ENCODE measurements at places on chromosomes 7 and 10.

DNA sequence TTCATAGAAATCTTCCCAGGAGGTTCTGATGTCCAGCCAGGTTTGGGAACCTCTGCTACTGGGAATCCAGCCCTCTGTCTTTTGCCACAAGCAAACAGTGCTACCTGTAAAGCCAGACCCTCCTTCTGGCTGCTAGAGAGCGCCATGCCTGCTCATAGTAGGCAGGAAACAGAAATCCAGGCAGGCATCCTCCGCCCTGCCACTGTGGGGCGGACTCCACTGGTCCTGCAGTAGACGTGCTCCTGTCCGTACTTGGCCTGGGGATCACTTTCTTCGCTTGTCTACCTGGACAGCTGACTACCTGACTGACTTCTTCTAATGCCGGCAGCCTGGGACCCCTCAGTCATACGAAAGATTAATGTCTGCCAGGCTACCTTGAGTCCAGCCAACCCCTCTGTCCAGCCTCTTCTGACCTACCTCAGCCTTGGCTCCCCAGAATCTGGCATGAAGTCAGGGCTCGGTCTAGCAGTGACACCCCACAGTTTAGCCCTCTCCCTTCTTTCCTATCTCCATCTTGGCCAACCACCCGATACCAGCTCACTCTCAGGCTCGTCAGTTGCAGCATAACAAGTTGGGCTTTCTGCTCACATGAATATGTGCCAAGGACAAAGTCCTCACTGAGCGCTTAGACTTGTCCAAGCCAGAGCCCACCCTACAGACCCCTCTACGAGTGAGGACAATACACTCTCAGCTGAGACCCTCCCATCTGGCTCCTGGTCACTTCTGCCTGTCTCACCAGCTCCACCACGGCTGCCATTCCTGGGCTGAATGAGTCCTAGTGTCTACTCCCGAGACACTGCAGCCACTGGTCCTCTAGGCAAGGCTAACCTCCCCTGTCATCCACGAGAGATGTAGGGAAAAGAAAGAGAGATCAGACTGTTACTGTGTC is 43.9 kb upstream of the OPALIN start:
- DNase-seq = no peak

DNA sequence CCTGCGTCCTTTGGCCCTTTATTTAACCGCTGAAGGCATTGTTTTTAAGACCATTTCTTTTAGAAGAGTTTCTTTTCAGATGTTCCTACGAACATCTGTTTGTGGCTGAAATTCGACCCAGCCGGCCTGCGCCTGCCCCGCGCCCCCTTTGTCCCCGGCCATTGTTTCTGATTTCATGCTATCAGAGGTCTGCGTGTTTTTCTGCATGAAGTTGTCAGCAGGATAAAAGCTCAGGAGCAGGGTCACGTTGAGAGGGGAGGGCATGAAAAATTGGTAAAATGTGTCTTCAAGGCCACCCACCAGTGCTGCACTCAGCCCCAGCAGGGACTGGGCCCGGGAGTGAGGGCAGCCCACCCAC is 43.1 kb downstream of the NKX6-2 start:
- no peak for DNase-seq

DNA sequence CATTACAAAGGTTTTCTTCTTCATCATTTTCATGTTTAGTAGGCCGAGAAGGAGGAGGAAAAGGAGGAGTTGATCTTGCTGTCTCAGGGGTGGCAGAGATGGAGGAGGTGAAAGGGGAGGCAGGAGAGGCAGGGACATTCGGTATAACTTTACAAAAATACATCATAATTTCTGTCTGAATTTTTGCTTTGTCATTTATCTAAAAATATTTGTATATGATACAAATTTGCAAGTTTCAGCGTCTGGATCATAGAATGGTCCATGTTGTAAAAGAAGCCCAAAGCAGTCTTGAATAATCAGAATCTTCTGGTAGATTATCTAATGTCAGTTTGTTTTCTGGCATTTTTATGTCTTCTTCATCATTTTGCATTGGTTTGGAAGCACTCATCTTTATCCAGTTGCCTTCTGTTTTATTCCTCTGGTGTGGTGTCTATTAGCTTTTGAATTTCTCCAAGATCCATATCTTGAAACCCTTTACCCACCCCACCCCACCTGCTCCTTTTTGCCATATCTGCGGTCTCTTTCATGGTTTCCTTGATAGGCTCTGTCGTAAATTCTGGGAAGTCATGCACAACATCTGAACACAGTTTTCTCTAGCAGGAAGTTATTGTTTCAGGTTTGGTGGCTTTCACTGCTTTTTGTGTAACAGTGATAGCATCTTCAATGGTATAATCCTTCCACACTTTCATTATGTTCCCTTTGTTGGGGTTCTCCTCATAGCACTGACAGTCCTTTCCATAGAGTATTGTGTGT is 95.0 kb downstream of the ST7 start:
- no peak for DNase-seq

DNA sequence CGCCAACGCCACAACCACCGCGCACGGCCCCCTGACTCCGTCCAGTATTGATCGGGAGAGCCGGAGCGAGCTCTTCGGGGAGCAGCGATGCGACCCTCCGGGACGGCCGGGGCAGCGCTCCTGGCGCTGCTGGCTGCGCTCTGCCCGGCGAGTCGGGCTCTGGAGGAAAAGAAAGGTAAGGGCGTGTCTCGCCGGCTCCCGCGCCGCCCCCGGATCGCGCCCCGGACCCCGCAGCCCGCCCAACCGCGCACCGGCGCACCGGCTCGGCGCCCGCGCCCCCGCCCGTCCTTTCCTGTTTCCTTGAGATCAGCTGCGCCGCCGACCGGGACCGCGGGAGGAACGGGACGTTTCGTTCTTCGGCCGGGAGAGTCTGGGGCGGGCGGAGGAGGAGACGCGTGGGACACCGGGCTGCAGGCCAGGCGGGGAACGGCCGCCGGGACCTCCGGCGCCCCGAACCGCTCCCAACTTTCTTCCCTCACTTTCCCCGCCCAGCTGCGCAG is 424 bp downstream of the EGFR start:
- DNase-seq = no peak

- DNase-seq = peak; percentile 7
Observed at GRCh38 chr7:37920305-37920848, at the start of gene EPDR1. EPDR1 (plus strand) TSS chr7:37920640; CDS start chr7:37920940, 300 bp downstream.

DNA sequence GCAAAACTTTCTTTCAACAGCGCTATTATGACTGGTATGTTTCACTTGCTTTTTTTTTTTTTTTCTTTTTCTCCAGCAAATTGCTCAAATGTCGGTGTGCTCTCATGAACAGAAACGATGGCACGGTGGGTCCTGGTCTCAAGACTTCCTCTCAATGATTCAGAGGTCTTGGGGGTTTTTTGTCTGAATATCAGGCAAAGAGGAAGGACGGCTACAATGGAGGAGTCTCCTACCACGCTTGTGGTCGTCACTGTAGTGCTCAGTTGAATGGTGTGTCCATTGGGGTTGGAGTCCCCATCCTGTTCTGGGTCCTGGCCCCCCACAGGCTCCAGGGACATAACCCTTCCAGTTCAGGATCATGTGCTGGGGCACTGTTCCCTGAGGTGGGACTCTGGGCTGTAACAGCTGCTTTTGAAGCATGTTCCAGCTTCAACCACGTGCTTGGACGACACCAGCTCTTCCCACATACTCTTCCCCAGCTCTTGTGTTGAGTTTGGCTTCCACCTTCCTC is 266.7 kb upstream of the KLF6 start:
- DNase-seq = no peak

DNA sequence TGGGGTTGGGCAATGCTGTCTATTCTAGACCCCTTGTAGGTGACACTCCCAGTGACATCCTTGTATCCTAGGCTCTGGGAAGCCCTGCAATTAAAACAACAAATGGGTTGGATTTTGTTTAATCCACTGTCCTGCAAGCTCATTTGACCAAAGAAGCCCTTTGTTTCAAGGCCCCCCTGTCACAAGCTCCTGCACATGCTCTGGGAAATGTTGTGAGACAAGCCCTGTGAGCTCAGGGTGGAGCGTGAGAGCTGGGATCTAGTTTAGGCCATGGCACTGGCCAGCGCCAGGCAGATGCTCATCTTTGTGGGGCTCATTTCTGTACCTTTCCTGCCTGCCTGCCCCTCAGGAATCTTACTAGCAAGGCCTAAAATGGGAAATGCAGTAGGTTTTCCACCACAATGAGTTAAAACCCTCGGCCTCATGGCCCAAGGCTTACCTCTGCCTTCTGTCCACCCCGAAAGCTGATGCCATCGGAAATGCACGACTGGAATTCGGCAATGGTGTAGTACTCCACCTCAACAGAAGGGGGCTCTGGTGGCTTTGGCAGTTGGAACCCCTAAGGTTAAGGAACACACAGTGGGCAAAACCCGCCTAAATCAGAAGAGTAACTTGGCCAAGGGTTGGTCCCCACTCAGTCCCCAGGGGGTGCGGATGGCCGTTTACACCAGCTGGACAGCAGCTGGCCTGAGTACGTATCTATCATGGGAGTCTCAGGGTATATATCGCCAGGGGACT is 112.0 kb downstream of the NEURL1 start:
- peak; percentile 8 for DNase-seq

GRCh38 chr10:49094646-49095045 is 20.7 kb downstream of the VSTM4 start:
- DNase-seq = no peak

GRCh38 chr10:78377356-78377755 is 343.7 kb downstream of the RPS24 start:
- no peak for DNase-seq

GRCh38 chr7:158865462-158865922 is 9.1 kb downstream of the DYNC2I1 start:
- DNase-seq = no peak

DNA sequence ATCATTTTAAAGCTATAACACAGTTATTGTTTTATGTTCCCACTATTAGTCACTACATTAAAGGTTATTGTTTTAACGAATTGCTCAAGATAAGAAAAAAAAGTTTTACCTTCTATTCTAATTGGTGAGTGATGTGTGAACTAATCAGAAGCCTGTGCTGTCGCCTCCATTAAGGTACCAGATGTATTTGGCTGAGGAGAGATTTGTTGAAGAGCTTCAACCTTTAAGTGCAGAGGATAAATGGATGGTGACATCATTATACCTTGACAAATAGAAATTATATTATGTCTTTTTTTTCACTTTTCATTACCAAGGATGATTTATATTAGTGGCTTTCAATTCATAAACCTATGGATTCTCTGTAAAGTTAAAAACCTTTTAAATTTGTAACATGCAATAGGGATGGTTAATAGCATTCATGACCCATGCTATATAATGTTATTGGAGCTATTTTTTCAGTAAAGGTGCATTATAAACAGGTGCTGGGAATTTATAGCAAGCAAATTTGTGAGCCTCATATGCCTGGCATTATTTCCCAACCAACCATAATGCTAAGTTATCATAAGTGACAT is 97.0 kb upstream of the NPVF start:
- DNase-seq = no peak

GRCh38 chr10:29649561-29650551 is 15.1 kb upstream of the SVIL start:
- DNase-seq = no peak

DNA sequence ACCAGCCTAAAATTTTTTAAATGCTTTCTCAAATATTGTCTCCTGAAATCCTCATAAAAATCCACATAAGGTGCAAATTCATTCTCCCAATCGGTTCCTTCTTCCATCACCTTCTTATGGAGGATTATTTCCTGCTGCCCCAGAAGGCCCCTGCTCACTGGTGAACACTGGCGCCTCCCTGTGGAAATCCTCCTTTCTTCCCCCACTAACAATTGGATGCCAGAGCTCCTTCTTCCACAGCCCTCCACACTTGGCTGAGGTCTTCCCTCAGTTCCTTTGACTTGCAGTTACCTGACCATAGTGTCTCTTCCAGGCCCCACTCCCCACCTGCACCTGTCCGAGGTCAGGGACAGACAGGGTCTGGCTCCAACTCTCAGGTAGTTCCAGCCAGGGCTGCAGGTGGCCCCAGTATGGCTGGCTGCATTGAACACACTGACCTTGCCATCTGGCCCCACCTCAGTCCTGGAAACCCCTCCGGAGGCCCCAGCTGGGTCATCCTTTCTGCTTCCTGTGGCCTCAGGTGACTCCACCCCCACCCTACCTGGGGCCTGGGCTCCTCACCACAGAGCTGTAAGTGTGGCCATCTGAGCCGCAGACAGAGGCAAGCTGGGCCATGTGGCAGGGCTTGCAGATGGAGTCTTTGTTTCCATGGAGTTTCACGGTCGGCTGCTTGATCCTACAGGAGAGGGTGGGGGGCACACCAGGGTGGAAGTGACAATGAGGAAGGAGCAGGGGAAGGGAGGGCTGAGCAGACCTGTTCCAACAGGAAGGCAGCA is 18.4 kb downstream of the SPOCK2 start:
- no peak for DNase-seq

- DNase-seq = no peak
Observed at GRCh38 chr10:30026578-30026977, 32.8 kb downstream of the JCAD start.

- DNase-seq = peak; percentile 49
Observed at GRCh38 chr7:98168181-98168903, 42.9 kb upstream of the BHLHA15 start.

DNA sequence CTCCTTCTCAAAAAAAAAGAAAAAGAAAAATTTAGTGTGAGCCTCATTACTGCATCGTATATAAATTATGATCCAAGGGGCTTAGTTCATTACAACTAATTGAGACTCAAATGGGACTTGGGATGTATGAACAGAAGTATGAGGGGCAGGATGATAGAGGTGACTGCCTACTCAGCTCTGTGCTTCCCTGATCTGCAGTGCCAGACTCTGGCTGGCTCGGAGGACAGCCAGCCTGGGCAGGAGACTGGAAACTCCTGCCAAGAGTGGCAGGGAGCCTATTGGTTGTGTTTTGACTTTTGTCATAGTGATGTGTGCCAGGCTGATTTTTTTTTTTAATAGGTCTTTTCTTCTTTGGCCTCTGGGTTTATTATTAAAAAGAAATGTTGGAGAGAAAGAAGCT is 73.8 kb upstream of the GTF2IRD1 start:
- no peak for DNase-seq

- DNase-seq = no peak
Observed at GRCh38 chr7:20364571-20365196, 34.0 kb downstream of the ITGB8 start.

DNA sequence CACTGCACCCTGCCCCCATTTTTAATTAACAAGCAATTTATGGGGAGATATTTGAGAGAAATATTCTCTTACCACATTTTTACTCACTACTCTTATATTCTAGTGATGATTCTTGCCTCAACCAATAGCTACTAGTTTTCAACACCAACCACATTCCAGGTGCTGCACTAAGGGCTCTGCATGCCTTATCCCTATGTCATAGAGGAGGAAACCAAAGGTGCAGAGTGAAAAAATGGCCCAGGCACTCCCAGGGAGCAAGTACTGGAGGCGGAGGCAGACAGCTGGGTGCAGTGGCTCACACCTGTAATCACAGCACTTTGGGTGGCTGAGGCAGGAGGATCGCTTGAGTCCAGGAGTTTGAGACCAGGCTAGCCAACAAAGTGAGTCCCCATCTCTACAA is 35.5 kb upstream of the TPST1 start:
- DNase-seq = no peak

- DNase-seq = no peak
Observed at GRCh38 chr10:46098386-46098785, 52.3 kb upstream of the MSMB start.

GRCh38 chr7:38413784-38414183 is 140.3 kb upstream of the TARP start:
- DNase-seq = peak; percentile 59

All from T-helper 2 cell treated with Interferon-gamma antibody and Interleukin-4, amounts not matched to agents 5 μg/mL and 100 μg/mL, for 36 hours (primary cell).